ENCODE measurements at places on chromosomes 2 and 18.

DNA sequence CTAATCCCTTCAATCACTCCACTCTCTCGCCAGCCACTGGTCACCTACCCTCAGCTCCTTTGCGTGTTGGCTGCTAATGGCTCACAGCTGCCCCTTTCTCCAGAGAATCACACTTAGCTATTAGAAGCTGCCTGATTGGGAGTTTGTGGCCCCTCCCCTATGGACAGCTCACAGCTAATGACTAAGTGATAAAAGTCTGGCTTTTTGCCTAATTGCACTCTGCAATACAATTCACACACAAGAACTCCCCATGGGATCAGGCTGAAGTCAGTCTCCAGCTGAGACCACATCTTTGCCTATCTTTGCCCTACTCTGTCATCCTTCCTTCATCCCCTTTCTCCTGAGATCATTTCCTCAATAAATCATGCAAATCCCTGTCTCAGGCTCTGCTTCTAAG is 701.9 kb upstream of the RAB6C start:
- DNase-seq = no peak

DNA sequence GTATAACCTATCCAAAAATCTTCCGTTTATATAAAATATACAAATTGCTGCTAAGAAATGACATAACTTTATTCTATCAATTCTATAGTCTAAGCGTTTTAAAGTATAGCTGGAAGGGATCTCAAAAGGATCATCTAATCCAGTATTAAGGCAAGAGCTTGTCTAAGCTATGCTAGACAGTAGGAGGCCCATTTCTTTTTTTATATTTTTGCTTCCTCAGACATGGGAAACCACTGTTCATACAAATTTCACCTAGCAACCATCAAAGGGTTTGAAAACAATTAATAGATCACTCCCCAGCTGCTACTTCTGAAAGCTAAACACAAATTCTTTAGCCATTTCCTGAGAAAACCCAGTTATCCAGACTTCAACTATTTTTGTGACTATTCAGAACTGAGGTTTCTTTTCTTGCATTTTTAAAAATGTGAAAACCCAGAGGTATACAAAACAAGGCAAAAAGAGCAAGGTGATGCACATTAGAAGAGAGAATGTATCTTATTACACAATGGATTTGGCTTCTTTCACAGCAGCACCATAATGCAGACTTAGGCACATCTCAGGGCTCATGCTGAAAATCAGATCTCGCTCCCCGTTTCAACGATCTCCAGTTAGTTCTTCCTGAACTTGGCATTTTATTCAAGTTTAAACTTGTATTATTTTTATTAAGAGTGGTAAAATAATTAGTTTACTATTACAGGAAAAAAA is 274.4 kb downstream of the LRP1B start:
- DNase-seq = no peak

DNA sequence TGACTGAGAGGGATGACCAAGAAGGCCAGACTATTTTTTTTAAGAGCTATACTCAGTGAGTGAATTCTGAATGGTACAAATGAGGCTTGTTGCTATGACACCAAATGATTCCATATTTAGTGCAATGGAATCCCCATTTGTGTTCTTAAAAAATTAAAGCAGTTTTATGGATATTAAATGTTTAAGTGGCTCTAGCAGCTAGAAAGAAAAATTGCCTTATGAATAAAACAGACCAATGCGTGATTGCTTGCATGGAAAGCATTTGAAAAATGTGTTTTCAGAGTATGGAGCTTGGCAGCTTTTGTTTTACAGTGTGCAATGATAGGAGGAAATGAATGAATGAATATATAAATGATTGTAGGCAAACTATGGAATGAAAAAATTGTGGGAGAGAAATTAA is 238.8 kb upstream of the DPP10 start:
- no peak for DNase-seq

DNA sequence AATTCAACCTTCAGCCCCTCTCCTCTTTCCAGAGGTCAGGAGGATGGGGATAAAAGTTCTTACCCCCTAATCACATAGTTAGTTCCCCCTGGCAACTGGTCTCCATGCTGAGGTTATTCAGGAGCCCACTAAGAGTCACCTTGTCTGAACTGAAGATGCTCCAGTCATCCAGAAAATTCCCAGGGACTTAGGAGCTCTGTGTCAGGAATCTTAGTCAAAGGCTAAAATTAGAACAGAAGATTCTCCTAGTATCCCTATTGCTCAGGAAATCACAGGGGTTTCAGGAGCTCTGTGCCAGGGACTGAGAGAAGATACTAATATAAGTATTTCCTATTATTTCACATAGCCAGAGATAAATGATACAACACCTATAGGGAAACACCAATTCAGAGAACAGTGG is 37.3 kb upstream of the LONRF2 start:
- DNase-seq = no peak

- DNase-seq = no peak
Measured at GRCh38 chr18:53682796-53683195, 541.7 kb downstream of the MBD2 start.

- no peak for DNase-seq
Measured at GRCh38 chr2:134288814-134289213, 34.9 kb downstream of the MGAT5 start.

Measured in esophagus squamous epithelium (tissue), 5 donors.